ENCODE measurements at places on chromosomes 13 and 19. TPM values are rescaled to one million over a fixed set of nuclear protein-coding genes. Genes with fewer than 3 reads are reported as not detected.

- DNase-seq, result no peak
Observed at GRCh38 chr13:67151652-67152051, 78.5 kb downstream of the PCDH9 start.

DNA sequence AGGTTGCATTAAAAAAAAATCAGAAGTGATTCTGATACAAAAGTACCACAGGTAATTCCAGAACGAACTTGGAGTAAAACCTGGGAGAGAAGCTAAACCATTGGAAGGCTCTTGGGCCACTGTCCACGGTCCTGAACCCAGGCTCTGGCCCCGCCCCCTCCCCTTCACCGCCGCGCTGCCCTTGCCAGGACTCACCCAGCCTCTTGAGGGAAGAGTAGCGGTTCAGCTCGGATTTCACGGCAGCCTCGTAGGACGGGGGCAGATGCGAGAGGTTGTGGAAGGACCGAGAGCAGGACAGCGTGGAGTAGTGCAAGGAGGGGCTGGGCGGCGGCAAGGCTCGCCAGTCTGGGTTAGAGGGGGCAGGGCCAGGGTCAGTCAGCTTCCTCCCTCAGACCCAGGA is 5.7 kb downstream of the SHISA7 start:
- DNase-seq, result no peak

GRCh38 chr13:45119991-45120864 is at the start of gene GTF2F2:
GTF2F2 (plus strand) TSS chr13:45120510; CDS start chr13:45120656, 146 bp downstream.
- peak; percentile 96 for DNase-seq

DNA sequence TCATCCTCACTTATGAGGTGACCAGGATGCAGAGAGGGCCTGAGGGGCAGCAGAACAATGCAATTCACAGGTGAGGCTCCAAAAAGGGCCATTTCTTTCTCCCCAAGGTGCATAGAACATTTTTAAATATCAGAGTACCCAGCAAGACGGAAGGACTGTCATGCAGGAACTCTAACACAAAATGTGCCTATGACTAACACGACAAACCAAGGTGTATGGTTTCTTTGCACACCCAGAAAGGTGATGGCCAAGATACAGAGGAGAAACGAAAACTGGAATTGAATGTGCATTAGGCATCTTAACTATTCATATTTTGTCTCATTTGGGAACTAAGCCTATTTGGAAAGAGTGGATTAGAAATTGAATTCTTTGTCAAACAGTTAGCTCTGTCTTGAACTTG is 29.9 kb downstream of the SHISA2 start:
- DNase-seq, result no peak

DNA sequence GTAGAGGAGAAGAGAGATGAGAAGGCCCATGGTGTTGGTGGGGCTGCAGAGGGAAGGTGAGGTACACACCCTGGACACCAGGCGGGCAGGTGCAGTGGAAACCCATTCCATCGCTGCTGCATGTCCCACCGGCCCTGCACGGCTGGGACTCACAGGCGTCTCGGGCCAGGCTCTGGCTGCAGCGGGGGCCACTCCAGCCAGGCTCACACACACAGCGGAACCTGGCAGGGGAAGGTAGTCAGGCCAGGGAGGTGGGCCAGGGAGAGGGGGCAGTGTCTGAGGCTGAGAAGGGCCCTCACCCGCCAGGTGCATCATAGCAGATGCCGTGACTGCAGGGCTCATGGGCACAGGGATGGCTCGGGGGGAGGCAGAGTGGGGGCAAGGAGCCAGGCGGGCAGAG is 15.6 kb downstream of the NOTCH3 start:
- no peak for DNase-seq

- no peak for DNase-seq
Observed at GRCh38 chr19:15124572-15125231, 17.5 kb downstream of the SYDE1 start.

- no peak for DNase-seq
Observed at GRCh38 chr13:72698164-72698563, 29.3 kb downstream of the MZT1 start.

GRCh38 chr13:34779171-34779570 is 162.9 kb upstream of the NBEA start:
- DNase-seq, result no peak

DNA sequence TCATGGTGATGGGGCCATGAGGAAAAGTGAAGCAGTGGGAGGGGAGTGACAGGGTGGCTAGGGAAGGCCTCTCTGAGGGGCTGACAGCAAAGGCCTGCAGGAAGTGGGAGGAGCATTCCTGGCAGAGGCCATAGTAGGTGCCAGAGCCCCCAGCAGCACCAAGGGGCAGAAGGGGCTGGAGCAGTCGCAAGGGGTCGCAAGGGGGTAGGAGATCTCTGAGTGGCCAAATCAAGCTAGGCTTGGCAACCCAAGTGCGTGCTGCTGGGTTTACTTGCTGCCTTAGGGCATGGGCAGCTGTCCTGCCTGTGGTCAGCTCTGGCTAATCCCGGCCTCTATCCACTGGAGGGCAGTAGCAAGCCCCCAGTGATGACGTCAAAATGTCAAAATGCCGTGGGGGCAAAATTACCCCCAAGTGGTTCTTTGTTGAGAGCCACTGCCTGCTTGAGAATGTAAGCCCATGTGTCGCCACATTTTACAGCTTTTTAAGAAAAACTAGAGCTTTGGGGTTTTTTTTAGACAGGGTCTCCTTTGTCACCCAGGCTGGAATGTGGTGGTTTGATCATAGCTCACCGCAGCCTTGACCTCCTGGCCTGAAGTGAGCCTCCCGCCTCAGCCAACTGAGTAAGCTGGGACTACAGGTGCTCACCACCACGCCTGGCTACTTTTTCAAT is 11.8 kb downstream of the CCDC97 start:
- no peak for DNase-seq

GRCh38 chr19:21314676-21315075 is 14.5 kb downstream of the ZNF708 start:
- DNase-seq, result no peak

GRCh38 chr19:13987101-13987890 is 18.8 kb downstream of the RFX1 start:
- DNase-seq, result no peak

DNA sequence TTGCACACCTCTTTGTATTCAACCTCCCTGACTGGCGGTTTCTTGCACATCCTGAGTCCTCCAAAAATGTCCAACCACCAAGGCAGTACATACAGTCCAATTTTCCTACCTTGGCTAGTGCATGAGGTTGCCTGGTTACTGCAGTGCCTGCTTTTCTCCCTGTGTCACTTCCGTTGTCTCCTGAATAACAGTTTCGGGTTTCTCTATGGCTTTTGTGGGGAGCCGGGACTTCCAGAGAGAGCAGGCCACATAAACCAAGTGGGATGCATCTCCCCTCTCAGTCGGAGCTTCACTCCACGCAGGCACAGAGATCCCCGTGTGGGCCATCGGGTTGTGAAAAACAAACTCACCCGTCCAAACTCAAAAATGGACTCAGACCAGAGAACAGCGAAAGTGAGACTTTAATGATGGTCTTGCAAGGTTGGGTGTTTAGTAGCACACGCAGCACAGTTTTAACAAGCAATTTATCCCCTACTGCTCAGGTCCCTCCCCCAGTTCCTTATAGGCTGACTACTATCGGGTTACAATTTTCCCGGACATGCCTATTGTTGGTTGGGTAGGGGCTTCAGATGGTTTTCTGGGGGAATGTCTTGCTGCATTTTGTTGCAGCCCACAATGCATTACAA is 173.1 kb downstream of the POU4F1 start:
- DNase-seq, result no peak

DNA sequence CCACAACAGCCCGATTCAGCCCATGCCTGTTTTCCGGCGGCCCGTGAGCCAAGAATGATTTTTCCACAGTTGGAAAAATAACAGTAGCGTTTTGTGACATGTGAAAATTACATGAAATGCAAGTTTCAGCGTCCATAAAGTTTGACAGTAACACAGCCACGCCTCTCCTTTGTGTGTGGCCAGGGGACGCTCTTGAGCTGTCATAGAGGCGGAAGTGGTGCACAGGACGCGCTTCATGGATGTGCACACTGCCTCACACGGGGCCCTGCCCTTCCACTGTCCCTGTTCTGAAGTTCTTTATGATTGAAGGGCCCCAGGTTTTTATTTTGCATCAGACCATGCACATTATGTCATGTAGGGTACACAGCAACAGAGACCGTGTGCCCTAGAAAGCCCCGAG is 12.4 kb upstream of the ELAVL1 start:
- no peak for DNase-seq

GRCh38 chr13:20608438-20609020 is 41.6 kb downstream of the IFT88 start:
- no peak for DNase-seq

- no peak for DNase-seq
Observed at GRCh38 chr19:42512743-42513304, 15.5 kb downstream of the CEACAM1 start.

- no peak for DNase-seq
Observed at GRCh38 chr13:74771964-74772363, 637.8 kb upstream of the KLF12 start.

GRCh38 chr19:3108775-3109174 is 14.6 kb downstream of the GNA11 start:
- DNase-seq, result no peak

PSG11 gene
- not detected for total RNA-seq

ZNF552 gene
- 3.0 TPM for total RNA-seq

ZNF846 gene
- 10.5 TPM for total RNA-seq

REEP6 gene
- 3.3 TPM for total RNA-seq

DCT gene
- total RNA-seq, result 0.22 TPM

IZUMO1 gene
- total RNA-seq, result 0.83 TPM

COG3 gene
- 16.5 TPM for total RNA-seq

SIGLEC5 gene
- 0.94 TPM for total RNA-seq

GRIN3B gene
- not detected for total RNA-seq

ICAM5 gene
- total RNA-seq, result 0.67 TPM

EFNA2 gene
- total RNA-seq, result not detected

All from cardiac septum (tissue), 1 donor.